ENCODE measurements at places on chromosomes 11 and 22. TPM values are rescaled to one million over a fixed set of nuclear protein-coding genes. Genes with fewer than 3 reads are reported as not detected.

DNA sequence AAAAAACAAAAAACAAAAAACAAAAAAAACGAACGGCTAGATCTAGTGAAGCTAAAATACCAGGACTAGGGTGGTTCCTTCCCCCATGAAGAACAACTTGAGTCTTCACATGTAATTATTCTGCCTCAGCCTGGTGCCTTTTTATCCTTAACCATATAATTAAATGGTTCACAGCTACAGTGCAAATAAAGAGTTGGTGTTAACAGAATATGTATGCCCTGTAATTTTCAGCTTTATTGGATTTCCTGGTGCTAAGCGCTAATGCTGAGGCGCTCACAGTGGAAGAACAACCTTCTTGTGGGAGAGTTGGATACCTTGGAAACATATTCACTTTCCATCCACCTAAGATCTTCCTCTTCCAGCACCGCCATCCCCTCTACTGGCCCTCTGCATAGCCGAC is 158.5 kb upstream of the SORL1-AS1 start:
- no peak for DNase-seq

DNA sequence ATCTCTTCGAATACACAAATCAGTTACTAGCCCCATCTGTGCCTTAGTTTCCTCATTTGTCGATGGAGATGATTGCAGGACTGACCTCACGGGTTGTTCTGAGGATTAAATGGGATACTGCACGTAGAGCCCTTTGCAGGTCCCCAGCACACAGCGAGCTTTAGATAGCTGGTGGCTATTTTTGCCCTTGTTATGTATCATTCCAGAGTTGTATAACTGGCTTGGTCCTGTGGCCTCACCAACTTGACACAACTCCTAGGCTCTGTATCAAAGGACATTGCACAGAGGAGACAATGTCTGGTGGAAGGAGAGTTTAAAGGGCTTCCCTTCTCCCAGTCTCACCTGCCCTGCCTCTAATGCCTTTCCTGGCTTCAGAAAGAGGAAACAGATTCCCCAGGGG is 22.8 kb upstream of the DGAT2 start:
- DNase-seq, result no peak

DNA sequence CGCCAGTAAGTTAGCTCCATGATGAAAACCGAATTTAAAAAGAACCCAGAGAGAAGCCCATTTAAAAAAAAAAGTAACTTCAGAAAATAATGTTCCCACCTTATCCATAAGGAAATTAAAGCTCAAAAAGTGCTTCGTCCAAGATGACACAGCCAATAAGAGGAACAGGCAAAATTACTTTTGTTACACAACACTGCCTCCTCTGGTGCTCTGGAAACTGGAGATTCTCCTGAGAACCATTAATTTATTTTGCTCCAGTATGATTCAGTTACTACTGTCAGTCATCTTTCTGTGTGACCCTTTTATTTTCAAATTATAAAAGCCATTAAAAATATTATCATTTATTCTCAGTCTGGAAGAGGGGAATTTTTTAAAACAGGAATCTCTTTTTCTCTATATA is 2.0 kb downstream of the IFT27 start:
- DNase-seq, result no peak

Gene TMEM134
- 14.7 TPM for polyA plus RNA-seq

Gene NECTIN1
- 2.8 TPM for polyA plus RNA-seq

DNA sequence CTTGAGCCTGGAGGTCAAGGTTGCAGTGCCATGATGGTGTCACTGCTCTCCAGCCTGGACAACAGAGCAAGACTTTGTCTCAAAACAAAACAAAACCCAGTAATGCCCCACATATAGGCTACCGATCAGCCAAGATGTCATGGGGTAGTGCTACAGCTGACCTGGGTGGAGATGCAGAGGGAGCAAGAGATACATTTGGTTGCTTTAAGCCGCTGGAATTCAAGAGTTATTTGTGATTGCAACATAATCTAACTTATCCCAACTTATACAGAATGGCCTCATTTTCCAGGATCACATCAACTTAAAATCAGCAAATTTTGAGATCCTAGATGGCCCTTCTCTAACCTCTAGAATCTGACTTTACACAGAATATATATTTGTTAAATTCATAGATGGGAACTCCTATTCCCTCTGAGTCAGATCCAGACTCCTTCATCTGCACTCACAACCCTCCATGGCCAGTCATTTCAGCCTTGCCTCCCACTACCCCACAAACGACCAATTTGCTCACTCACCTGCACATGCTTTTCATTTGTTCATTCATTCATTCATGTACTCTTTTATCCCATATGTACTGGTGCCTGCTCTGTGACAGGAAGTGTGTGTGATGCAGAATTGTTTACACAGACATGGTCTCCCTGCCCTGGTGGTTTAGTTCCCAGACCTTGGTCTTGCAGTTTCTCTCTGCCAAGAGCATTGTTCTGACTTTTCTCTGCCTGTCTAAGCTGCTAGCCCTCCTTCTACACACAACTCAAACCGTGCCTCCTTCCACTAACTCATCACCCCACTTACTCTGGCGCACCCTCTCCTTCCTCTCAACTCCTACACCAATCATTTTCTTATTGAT is 24.1 kb upstream of the APLNR start:
- DNase-seq, result no peak

- DNase-seq, result no peak
These were observed 160.1 kb upstream of the ZC3H12C start for GRCh38 chr11:109933126-109933525.

DNA sequence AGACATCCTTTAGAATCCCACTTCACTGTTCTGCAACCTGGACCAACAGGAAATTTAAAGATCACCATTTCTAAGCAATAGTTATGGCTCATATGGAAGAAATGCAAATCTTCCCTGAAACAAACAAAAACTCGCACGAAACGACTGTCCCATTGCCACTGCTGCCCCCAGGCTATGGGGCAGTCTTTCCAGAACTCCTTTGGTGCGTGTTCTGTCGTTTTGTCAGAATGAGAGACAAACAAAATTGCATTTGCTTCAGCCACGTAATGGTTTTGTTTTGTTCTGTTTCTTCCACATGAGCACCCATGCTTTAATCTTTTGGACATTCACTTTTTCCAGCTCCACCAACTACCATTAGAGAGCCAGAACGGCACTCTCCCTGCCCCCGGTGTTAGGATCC is 10.8 kb upstream of the FBLN1 start:
- DNase-seq, result no peak

Gene APOL4
- 0.21 TPM for polyA plus RNA-seq

Gene TRIM6
- 5.7 TPM for polyA plus RNA-seq

DNA sequence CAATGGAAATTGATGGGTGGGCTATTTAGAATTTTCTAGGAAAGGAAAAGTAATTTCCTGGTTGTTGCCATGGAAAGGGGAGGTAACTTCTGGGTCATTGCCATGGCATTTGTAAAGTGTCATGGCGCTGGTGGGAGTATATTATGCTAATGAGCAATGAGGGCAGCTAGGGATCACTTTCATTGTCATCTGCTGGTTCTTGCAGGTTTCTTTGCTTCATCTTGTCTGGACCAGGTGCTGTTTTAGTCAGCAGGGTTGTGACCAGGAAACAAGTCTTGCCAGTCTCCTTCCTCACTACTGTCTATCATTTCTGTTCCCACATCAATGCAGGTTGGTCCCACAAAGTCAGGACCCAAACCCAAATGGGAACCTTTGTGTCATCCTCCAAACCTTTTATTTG is 237.6 kb upstream of the C11orf87 start:
- DNase-seq, result no peak
